Activated naive CD4-positive, alpha-beta T cell treated with anti-CD3 and anti-CD28 coated beads, Interleukin-2, amount 50 U/mL, for 16 hours (primary cell): ENCODE measurements at places on chromosomes 2 and 18.

DNA sequence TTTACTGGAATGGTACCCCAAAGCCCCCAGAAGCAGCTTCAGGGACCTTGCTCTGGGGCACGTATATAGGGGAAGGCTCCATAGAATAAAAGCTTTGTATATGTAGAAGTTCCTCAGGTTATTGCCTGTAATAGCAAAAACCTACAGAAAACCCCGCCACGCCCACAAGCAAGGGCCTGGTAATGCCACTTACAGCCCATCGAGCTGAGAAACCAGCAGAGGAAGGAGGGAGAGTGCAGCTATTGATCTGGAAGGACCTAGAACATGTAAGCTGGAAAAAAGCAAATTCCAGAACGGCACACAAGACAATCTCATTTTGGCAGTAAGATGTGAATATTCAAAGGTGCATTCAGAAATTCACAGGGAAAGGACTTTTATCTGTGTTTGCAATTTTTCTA lies 15.8 kb downstream of the HS1BP3 start:
- no peak for DNase-seq

DNA sequence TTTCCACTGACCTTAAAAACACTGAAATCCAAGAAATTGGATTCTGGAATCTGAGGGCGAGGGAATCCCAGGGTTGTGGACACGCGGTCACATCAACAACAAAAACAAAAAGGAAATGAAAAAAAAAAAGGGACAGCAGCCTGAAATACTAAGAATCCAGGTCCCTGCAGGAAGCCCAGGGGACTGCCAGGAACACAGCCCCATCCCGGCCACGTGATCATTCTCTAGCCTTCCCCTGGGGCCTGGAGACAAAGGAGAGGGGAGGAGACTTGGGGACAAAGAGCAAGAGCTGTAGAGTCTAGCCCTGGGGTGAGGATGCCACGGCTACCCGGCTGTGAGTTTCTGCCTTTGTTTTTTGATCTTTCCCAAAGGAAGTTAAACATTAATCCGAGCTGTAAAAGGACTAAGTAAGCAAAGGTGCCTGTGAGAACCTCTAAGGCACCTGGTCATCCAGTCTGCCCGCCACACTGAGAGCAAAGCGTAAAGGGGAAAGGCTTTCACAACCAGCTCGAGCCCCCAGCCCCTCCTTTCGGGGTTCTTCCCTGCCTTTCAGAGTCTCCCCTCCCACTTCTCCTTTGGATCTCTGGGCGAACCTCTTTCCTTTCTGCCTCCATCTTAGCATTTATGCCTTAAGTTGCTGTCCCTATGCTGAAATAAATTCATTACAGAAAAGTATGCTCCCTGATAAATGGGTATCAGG lies 57.9 kb upstream of the MSH2 start:
- DNase-seq: no peak

DNA sequence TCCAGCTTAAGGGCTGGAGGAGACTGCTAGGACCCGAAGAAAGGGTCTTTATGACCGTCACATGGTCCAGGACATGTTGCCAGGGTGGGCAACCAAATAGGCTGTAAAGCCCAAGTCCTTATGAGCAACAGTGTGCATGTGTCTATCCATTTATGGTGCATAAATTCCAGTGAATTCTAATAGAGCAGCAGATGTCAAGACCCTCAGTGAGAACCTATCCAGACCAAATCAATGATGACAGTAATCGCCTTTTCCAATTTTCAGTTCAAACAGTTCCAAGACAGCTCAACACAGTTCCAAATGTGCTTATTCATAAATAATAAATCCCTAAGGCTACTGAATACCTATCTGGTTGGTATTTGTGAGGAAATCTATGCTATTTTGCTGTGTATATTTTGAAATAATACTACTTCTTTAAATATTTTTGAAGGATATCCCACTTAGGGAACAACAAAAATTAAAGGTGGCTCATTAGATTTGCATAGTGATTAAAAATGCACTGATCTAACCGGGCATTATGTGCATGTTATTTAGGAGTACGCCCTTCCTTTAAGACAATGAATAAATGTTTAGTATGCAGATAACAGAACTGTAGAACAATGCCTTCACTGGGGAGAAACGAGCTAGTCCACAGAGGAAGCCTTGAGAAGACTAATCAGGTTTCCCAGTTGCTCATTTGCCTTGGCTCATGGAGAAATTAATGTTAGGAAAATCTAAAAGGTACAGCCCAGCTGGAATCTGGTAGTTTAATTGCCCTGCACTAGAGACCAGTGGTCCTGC lies 519.5 kb upstream of the CHAC2 start:
- no peak for DNase-seq

DNA sequence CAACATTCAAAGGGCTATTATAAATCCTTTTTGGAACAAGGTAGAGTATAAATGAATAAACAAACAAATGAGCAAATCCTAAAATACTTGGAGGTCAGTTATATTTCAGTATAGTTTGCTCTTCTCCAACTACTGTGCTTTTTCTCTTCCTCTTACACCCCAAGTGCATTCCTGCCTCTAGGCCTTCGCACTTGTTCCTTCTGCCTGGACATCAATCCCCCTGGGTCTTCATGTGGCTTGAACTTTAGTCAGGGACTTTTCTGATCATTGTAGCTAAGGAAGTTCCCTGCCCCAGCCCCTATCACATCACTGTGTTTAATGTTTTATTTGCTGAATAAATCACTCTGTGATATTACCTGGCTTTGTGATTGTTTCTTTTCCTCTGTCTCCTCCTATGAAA lies 418.2 kb upstream of the HNRNPA3 start:
- no peak for DNase-seq

GRCh38 chr2:37181726-37182684 lies 6.5 kb downstream of the SULT6B1 start:
- DNase-seq: no peak

GRCh38 chr18:7482342-7482741 lies 84.8 kb upstream of the PTPRM start:
- no peak for DNase-seq

DNA sequence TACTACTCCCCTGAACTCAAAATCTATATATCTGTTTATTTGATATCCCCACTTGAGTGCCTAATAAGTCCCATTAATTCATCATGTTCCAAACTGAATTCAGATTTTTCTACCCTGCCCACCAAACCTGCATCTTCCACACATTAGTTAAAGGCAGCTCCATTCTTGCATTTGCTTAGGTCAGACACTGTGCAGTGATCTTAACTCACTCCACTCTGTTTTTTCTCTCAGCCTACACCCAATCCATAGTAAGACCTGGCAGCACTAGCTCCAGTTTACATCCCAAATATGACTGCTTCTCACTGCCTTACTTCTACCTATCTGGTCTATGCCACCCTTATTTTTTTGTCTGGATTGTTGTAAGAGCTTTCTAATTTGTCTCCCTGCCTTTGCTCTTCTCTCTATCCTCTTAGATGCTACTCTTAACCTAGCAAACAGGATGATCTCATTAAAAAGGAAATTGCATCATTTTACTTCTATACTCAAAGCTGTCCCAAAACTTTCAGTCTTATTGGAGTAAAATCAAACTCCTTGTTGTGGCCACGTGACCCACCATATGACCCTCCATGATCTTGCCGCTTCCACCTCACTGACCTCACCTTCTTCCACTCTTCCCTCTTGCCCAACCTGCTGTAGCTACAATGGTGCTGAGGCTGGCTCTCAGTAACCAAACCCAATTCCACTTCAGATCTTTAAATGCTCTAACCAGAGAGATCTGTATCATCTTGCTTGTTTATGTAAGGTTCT lies 274.9 kb upstream of the FANCL start:
- no peak for DNase-seq

DNA sequence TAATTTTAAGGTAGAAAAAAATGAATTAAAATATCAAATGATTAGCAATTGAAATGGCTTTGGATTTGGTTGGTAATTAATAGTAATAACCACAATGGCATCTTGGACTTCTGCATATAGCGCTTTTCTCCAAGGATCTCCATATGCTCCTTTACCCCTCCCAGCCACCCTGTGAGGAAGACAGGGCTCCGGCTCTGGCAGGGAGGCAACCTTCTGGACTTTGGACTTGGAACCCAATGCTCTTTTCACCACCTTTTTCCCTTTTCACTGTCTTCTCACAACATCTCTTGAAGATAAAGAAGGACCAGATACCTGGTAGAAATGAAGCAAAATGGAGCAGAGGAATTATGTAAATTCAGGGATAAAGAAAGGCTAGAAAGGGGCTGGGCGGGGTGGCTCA lies 23.8 kb upstream of the SERTAD2 start:
- DNase-seq: no peak

GRCh38 chr2:117718048-117718447 lies 96.4 kb upstream of the DDX18 start:
- DNase-seq: no peak

GRCh38 chr2:32192418-32192817 lies 26.8 kb downstream of the SLC30A6 start:
- DNase-seq: no peak

DNA sequence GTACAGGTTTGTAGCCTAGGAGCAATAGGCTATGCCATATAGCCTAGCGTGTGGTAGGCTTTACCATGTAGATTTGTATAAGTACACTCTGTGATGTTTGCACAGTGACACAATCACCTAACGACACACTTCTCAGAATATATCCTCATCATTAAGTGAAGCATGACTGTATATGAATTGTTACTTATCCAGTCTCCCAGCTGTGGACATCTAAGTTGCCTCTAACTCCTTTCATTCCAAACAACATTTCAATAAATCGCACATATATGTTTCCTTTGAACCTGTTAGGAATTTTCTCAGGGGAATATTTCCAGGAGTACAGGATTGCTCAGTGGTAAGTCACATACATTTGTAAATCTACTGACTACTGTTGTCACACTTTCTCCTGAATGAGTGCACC lies 90.0 kb downstream of the ARHGAP15 start:
- no peak for DNase-seq

GRCh38 chr2:202718614-202719013 lies 83.8 kb downstream of the FAM117B start:
- no peak for DNase-seq

DNA sequence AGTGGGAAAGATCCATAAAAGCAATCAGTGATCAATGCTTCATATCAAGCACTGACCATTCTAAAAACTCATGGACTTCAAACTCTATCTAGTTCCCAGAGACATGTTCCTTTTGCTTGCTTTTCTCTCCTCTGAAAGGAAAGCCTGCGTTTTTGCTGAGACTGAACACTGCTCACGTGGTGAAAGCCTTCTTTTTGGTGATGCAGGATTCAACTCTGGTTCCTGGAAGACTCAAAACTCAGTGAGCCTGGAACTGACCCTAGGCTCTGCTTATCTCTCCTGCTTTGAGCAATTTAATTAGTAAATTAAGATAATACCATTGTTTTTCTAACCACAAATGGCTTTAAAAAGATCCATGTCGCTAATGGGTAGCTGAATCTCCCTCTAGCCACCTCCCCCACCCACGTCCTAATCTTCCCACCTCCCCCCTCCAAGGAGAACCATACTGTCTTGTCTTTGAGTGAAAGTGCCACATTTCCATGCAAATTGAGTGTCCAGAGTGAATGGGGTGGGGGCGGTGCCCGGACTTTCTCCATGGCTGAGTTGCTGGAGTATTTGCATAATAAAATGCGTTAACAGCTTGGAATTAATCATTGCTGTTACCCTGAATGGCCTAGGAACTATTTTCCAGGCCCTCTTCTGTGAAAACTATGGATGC lies 130.5 kb downstream of the BCL11A start:
- no peak for DNase-seq

DNA sequence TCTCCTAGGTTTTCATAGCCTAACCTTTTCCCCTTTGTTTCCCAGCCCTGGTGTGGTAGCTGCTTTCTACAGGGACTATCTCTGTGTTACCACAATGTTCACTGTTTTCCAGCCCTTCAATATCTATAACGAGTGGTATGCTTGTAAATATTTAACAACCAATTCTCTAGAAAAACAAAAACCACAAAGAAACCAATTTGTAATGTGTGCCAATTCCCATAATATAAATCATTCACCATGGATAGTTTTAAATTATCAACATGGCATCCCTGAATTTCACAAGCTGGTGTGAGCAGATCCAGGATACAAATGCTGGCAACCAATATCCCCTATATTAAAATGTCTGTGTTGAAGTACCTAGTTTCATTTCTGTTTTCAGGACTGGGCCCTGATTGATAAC lies 207.5 kb upstream of the FBXO11 start:
- DNase-seq: no peak

GRCh38 chr2:62076980-62077638 lies 118.8 kb upstream of the B3GNT2 start:
- no peak for DNase-seq

DNA sequence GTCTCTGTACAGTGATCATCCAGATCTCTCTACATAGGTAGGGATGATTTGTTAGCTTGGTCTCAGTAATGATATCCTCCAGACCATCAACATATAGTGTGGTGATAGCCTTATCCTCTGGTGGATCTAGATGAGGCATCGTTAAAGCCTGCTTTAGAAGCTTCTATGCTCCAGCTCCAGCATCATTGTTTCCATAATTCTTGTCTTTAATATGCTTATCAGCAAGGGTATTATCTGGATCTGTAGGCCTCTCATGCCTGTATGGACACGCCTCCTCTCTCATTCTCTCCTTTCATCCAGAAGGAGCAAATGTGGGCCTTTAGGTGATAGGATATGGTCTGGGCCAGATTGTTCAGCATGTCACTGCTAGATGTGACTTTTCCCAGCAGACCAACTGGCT lies 234.5 kb upstream of the CHST9 start:
- DNase-seq: no peak

DNA sequence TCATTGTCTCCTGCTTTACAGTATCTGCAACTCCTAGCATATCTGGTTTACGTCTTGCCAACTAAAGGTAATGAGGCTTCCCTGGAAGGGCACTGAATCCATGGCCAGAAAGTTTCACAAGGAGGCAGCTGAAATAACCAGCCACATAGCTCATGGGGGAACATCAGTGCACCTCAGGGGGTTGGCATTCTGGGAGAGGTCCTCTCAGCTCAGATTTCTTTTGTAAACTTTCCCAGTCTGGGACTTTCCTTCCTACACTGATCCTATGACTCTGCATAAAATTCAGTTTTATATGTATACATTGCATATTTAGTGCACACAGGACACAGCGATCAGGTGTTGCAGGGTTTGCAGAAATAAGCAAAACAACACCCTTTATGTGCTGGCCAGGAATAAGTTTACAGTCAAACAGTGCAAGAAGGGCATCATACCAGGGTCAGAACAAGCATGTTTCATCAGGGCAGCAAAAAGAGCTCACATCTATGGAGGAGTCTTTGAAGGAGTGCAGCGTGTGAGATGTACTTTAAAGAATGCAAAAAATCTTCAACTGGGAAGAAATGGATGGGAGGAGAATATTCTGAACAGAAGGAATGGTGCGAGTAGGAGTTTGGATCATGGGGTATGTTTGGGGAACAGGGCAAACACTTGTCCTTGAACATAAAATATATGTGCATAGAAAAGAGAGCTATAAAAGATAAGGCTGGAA lies 240.6 kb upstream of the RAB12 start:
- no peak for DNase-seq

GRCh38 chr18:35746826-35747339 lies 165.3 kb downstream of the GALNT1 start:
- DNase-seq: no peak

GRCh38 chr2:3399829-3400228 lies 20.3 kb downstream of the TRAPPC12 start:
- no peak for DNase-seq

- no peak for DNase-seq
Measured at GRCh38 chr18:48840491-48840877, 110.3 kb downstream of the SMAD7 start.

- DNase-seq: no peak
Measured at GRCh38 chr18:53380063-53380639, 844.3 kb downstream of the MBD2 start.
